ENCODE measurements at places on chromosomes 1 and 21. TPM values are rescaled to one million over a fixed set of nuclear protein-coding genes. Genes with fewer than 3 reads are reported as not detected.

Gene PIAS3
- 27.0 TPM for total RNA-seq

Gene LCE1E
- total RNA-seq = not detected

Gene CNR2
- not detected for total RNA-seq

Gene AIRE
- 0.31 TPM for total RNA-seq

Gene RUSC1
- 85.2 TPM for total RNA-seq

Gene DNALI1
- 4.0 TPM for total RNA-seq

Gene LYST
- 0.63 TPM for total RNA-seq

Gene SLC37A1
- total RNA-seq = 5.7 TPM

Gene A3GALT2
- not detected for total RNA-seq

Gene MYOG
- not detected for total RNA-seq

Gene CFAP141
- total RNA-seq = not detected

Gene BRDT
- total RNA-seq = 0.31 TPM

Gene AK5
- 0.35 TPM for total RNA-seq

Gene ARV1
- 16.5 TPM for total RNA-seq

Gene CACNA1E
- 0.30 TPM for total RNA-seq

Gene S100A3
- 0.30 TPM for total RNA-seq

Gene KRTAP10-2
- not detected for total RNA-seq

Gene TNFRSF14
- 0.07 TPM for total RNA-seq

Gene DYNLT4
- total RNA-seq = 1.00 TPM

Gene SYCP1
- total RNA-seq = not detected

Gene KCNAB2
- total RNA-seq = 8.4 TPM

Gene LCE2B
- total RNA-seq = not detected

Gene KIAA1614
- 1.1 TPM for total RNA-seq

Gene GPR157
- total RNA-seq = 7.5 TPM

Gene ALX3
- total RNA-seq = 0.35 TPM

Gene PADI2
- total RNA-seq = 2.1 TPM

Gene TRAF3IP3
- not detected for total RNA-seq

Gene ADIPOR1
- total RNA-seq = 134 TPM

Gene CDA
- 37.1 TPM for total RNA-seq

Gene RGS13
- total RNA-seq = not detected

Gene RGS16
- total RNA-seq = 29.1 TPM

Gene RIMS3
- total RNA-seq = 20.0 TPM

Gene ZNF281
- total RNA-seq = 48.6 TPM

Gene NEGR1
- 2.1 TPM for total RNA-seq

Gene SLC35F3
- 4.6 TPM for total RNA-seq

Gene ITLN1
- total RNA-seq = not detected

Gene GNPAT
- 77.6 TPM for total RNA-seq

Gene NCAM2
- 0.30 TPM for total RNA-seq

Gene KIAA0040
- 10.6 TPM for total RNA-seq

Gene CYP4A22
- not detected for total RNA-seq

Gene SELENBP1
- total RNA-seq = 36.9 TPM

Gene CCDC30
- 0.87 TPM for total RNA-seq

Gene KNCN
- total RNA-seq = not detected

Gene PCAT6
- total RNA-seq = 7.4 TPM

Gene CD5L
- not detected for total RNA-seq

Gene KIF14
- 16.3 TPM for total RNA-seq

Gene WNT4
- 0.33 TPM for total RNA-seq

Gene TAS1R1
- total RNA-seq = 0.15 TPM
